CD8-positive, alpha-beta T cell (primary cell): ENCODE measurements at places on chromosomes 12 and 14.

DNA sequence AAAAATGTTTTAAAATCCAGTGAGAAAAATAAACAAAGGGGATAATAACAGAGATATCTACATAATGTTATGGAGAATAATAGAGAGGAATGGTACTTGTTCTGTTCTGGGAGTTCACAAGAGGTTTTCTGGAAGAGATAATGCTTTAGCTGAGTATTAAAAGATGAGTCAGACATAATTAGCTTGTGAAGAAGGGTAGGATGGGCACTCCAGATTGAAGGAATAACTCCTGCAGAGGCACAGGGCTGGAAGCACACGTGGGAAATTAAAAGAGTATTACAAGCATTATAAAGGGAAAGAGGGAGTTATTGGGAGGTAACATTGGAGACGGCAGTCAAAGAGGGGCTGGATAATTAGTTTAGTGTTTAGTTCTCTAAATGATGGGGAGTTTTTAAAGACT lies 124.9 kb upstream of the BTG1 start:
- DNase-seq, result no peak

GRCh38 chr12:30926243-30927221 lies at the start of gene TSPAN11:
Gene TSPAN11, plus strand, starts transcription at chr12:30926748. Its CDS starts 27,244 bp downstream, at chr12:30953992.
- DNase-seq, result no peak

DNA sequence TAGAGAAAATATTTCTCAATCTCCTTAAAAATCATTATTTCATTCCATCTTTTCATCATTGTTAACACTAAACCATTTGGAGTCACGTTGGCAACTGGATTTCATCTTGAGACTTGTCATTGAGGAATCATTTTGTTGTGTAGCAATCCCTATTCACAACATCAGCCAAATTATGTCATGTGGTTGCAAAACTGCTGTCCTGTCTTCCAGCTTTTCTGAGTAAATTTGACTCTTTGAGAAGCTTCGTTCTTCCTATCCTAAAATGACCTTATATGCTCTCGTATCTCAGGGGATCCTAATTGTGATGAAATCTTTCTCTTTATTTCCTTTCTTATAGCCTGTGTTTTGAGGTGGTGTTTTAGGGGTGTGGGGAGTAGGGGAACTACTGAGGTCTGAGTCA lies 30.6 kb upstream of the KICS2 start:
- DNase-seq, result no peak

DNA sequence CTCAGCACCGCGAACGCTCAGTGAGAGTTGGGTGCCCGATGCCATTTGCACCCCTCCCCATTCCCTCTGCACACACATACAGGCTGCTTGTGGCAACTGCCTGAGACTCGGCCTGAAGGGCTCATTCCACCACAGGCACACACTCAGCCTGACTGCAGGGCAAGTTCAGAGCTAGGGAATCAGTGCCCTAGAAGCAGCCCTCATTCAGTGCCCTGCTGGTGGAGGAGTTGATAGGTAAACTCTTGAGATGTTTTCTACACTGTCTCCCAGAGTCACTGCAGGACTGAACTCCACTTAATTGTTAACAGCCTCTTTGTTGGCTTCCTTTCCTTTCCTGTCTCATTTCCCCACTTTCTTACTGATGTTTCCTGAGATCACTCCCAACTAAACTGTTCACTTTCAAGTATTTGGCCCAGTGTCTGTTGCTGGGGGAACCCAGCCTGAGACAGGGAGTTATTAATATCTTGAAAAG lies 16.9 kb downstream of the PPP1R36 start:
- DNase-seq, result no peak

DNA sequence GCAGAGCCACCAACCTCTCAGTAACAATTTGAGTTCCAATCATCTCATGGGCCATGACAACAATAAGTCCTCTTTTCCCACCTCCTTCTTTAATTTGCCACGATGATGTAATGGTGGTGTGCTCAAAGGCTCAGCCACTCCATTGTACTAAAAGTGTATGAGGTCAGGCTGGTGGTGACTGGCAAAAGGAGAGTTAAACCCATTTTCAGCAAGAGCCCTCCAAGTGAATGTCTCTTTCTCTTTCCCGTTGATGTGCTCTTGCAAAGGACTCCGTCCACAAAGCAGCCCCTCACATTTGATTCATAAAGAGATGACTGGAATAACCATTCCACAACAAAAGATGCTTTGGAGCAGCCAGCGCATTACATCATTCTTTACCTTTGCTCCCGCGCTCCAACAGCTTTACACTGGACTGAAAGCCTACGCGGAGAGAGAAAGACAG lies 41.6 kb downstream of the DUSP16 start:
- no peak for DNase-seq

DNA sequence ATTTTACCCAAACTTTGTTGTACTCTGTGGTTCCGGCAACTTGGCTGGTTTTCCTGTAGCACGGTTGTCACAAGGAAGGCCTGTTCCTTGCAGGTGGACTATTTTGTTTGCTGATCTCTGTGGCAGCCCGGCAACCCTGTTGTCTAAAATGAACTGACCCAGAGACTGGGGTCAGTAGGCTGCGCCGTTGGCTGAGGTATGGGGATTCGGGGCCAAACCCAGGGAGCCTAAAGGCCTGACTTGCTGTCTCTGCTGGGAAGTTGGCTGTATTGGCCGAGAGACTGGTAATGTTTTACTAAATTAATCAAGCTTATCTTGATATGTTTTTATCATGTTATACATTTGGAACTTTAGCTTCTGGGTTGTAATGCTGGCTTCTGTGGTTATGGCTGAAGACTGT lies 13.8 kb downstream of the SMIM41 start:
- DNase-seq, result no peak

DNA sequence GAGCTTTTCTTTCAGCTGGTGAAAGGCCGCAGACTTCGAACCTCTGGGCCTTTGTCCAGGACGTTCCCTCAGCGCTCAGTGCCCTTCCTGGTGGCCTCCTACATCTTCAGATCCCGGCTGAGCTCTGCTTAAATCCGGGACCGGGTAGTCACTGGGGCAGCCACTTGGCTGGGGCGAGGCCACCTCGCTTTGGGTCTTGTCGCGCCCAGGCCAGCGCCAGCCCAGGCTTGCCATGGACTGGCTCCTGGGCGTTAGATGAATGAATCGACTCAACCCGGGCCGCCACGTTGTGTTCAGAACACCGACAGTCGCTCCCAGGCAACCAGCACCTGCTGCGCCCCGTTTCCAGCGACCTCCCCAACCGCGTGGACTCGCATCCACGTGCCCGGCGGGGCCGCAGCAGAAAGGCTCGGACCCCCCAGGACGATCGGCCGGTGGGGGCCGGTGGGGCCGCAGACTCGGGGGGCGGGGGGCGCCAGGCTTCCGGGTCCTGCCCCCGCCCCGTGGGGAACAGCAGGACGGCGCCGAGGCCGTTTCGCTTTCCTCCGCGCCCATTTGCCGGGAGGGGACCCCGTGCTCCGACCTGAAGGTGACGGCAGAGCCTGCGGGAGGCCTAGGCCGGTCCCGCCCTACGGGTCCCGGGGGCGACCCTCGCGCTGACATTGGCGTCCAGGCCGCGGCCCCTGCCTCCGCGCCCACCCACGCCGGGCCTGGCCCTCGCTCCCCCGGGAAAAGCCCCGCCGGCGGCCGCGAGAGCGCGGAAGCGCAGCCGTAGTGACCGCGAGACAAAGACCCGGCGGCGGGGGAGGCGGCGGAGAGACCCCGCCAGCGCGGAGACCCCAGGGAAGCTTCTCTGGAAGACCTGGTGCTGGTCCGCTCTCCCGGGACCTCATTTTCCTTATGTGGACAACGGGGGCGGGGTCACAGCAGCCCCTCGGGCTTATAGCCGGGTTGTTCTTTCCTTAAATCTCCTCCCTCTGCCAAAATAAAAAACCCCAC lies 37.3 kb upstream of the RCOR1 start:
- DNase-seq, result peak; percentile 66

DNA sequence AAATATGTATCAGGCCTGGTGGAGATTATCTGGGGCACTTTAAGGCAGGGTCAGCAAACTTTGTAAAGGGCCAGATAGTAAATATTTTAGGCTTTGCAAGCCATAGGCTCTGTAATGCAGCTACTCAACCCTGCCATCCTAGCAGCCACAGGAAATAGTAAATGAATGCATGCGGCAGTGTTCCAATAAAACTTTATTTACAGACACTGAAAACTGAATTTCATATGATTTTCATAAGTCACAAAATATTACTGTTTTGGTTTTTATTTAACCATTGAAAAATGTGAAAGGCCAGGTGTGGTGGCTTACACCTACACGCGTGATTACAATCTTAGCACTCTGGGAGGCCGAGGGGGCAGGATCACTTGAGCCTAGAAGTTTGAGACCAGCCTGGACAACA lies 3.2 kb upstream of the CAMKK2 start:
- DNase-seq, result no peak

GRCh38 chr14:73209953-73210352 lies 27.4 kb upstream of the PAPLN start:
- no peak for DNase-seq

DNA sequence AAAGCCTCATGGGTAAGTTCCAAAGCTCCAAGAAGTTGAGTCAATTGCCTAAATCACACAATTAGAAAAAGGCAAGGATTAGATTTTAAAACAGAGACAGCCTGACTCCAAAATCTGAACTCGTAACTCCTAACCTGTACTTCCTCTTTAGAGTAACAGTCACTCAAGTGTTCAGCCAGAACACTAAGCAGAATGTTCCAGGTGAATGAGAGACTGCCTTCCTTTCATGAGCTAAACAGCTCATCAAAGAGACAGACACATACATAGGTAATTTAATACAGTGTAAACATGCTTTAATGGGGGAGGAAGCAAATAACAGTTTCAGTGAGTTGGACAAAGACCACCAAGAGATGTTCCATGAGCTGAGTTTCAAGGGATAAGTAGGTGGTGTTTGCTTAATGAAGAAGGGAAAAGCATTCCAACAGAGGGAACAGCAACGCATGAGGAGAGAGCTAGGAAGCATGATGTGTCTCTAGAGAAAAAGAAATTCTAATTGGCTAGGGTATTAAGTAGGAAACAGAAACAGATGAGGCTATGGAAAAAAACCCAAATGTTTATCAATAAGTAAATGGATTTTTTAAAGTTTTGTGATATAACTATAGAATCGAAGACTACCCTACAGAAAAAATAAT lies 403.9 kb downstream of the MED13L start:
- no peak for DNase-seq

- DNase-seq, result peak; percentile 88
Observed at GRCh38 chr14:105491366-105491973, 424 bp downstream of the TEDC1 start.

DNA sequence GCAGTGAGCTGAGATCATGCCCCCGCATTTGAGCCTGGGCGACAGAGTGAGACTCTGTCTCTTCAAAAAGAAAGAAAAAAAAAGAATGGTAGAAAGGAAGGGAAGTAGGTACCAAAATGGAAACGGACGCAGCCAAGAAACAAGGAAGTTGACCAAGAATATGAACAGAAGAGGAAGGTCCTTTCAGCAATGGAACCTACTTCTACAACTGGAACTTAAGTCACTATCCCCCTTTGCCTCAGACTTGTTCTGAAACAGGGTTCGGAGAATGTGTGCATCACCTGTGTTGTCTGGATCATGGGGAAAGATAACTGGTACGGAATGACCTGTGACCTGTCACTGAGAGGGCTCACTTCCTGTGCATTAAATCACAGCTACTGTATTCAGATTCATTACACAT lies 43.9 kb upstream of the RNASE1 start:
- no peak for DNase-seq

DNA sequence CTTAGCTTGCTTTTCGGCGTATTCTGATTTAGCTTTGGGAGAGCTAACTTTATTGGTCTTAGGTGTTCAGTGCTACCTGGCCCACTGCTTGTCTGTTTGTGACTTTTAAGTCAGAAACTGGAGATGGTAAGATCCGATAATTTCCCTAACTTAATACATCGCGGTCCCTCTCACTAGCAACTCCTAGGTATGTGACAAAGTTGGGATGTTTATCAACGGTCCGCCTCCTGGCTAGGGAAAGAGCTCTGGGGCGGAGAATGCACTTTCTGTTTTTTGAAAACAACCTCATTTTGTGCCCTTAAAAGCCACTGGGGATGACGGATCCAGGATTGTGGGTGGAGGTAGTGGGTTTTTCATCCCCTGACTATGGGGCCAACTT lies 1.2 kb downstream of the CDKN1B start:
- no peak for DNase-seq

- DNase-seq, result no peak
Observed at GRCh38 chr12:92995258-92995903, 66.3 kb upstream of the EEA1 start.

DNA sequence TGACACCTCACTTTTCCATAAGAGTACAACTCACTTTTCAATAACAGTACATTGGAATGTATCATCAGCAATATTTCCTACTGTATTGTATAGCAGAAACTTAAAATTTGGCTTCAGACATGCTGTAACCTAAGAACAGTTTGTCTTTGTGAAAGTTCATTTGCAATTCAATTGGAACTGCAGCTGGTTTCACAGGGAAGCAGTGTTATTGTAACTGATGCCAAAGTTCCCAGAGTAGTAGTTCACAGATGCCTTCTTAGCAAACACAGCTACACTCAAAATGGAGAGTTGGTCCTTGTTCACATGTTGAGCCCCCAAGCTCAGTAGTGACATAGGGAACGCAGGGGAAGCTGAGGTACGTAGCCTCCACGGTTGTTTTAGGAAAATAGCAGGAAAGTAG lies 23.3 kb downstream of the PPP1R36 start:
- DNase-seq, result no peak

DNA sequence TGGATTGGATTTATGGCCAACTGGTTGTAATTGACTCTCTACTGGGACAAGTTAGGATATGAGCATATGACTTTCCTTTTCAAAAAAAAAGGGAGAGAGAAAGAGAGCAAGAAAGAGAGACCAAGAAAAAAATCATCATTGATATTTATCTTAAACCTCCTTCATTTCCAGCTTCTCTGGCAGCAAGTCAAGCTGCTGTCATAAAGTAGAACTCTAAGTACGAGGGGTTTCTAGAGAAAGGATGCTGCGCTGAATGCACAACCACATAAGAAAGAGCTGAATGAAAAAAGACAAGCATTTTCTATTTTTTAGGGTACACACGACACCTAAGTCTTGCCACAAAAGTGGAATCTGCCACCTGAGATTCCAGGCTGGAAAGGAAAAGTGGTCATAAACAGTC lies 182.6 kb downstream of the SLC25A21 start:
- DNase-seq, result no peak

- DNase-seq, result no peak
Observed at GRCh38 chr14:68952531-68953195, 26.4 kb downstream of the ACTN1 start.

DNA sequence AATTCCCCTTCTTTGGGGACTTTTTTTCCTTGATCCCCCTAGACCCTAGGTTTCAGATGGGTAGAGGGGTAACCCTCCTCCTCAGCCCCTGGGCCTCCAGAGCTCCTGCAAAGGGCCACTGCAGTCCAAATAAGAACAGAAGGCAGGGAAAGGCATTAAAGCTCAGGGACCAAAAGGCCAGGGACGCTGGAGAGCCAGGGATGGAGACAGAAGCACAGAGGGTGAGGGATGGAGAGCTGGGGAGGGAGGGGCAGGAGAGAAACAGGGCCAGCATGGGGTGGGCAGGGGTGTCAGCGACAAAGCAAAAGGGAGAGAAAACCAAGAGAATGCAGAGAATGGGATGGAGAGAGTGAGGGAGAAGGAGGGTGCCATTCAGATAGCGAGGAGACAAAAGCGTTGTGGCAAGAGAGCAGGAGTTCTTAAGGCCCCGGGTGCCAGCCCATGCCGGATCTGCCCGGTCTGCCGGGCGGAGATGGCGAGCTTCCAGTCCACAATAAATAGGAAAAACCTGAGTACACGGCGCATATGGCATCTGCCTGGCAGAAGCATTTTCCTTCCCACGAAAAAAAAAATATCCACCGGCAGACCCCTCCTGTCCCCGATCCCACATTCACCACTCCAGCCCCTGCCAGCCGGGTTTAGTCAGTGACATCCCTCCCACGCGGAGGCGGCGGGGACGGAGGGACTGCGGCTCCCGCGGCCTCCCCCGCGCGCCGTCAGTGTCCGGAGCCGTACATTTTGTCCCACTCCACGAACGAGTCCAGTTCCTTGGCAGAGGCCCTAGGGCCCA lies 28.6 kb downstream of the FIGNL2 start:
- DNase-seq, result no peak
